ENCODE measurements at places on chromosomes 11 and 22. TPM values are rescaled to one million over a fixed set of nuclear protein-coding genes. Genes with fewer than 3 reads are reported as not detected.

The GRIA4 gene
- 1.3 TPM for polyA plus RNA-seq

The KCNK7 gene
- polyA plus RNA-seq, result 0.26 TPM

The GNAZ gene
- 5.6 TPM for polyA plus RNA-seq

GRCh38 chr22:38853196-38853651 is 9.4 kb upstream of the NPTXR start:
- DNase-seq, result no peak

The CRYBA4 gene
- polyA plus RNA-seq, result not detected
